CD4-positive, alpha-beta T cell treated with Interleukin-15 for 4 hours (primary cell): ENCODE measurements at places on chromosomes 7 and 10.

DNA sequence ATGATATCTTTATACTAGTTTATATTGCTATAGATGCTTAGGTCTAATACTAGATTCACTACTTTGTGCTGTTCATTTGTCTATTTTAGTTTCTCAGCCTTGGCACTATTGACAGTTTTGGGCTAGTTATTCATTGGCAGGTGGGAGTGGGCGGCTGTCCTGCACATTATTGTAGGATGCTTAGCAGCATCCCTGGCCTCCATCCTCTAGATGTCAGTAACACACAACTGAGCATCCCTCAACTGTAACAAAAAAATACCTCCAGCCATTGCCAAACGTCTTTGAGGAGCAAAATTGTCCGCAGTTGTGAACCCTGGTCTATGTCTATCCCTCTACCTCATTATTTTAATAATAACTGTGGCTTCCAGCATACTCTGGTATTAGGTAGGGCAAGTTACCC is 34.4 kb upstream of the PNLIP start:
- no peak for DNase-seq

DNA sequence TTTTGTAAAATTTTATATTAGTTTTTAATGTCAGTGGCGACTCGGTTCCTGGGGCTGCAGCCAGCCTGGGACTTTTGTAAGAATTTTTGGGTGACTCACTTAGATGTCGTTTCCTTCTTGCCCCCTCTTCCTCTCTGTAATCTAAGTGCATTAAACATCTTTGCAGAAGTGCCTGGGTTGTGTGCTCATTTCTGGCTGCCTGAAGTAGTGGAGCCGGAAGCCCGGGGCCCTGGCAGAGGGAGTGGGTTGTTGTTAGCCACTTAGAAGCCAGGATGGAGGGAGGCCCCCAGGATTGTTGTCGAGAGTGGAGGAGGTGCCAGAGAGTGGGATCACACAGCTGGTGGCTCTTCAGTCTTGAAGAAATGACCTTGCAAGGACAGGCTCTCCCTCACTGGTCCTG is 11.0 kb upstream of the TRIM8 start:
- DNase-seq: peak; percentile 43

DNA sequence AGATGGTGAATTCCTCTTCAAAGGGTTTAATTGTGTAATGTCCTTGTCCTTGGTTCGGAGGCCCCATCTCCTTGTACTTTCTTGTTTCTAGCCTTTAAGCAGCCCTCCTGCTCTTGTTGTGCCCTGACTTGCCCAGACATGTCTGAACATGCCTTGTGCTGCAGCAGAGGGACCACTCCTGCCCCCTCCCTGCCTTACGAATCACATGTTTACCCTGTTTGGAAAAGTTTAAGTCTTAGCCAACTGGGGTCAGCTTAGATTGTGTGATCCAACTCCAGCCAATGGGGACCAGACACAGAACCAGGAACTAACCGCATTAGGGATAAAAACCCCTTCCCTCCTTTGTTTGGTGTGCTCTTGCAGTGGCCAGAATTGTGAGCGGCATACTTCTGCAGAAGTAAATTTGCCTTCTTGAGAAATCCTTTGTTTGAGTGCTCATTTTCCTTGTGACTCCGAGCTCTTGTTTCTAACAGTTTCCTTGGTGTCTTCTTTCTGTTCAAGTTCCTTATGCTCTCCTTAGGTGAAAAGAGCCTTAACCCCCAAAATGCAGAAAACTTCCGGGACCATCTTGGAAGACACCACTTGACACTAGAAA is 29.4 kb downstream of the CLRN3 start:
- no peak for DNase-seq

DNA sequence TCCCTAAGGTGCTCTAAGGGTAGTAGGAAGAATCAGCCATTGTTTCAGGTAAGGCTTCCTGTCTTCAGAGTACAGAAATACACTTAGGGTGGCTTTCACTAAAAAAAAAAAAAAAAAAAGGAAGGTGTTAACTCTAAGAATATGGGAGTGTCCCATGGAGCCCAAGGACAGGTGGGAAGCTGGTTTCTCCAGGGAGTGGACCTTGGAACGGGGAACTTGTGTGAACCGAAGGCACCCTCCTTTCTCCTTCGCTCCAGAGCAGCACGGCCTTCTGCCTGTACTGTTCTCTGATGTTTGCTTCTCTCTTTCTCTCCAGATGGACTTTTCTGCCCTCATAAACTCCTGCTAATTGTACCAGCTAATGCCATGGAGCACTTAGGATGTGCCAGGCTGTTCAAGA is 6.2 kb downstream of the OPALIN start:
- DNase-seq: no peak

GRCh38 chr7:110941385-110941784 is 149.5 kb upstream of the LRRN3 start:
- no peak for DNase-seq

DNA sequence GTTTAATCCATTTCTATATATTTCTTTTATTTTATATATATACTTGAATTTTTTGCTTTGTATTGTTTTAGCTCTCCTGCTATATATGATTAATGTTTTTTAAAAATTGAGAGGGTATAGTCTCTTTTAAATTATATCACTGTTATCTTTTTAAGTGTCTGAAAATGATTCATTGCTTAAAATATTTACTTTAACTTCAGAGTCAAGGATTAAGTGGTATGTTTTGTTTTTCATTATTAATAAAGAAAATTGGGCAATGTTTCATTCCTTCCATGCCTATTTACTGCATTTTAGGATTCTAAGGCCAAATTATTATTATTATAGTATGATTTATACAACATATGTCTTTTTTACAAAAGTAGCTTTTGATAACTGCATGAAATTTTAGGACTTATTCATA is 67.2 kb upstream of the THSD7A start:
- no peak for DNase-seq

DNA sequence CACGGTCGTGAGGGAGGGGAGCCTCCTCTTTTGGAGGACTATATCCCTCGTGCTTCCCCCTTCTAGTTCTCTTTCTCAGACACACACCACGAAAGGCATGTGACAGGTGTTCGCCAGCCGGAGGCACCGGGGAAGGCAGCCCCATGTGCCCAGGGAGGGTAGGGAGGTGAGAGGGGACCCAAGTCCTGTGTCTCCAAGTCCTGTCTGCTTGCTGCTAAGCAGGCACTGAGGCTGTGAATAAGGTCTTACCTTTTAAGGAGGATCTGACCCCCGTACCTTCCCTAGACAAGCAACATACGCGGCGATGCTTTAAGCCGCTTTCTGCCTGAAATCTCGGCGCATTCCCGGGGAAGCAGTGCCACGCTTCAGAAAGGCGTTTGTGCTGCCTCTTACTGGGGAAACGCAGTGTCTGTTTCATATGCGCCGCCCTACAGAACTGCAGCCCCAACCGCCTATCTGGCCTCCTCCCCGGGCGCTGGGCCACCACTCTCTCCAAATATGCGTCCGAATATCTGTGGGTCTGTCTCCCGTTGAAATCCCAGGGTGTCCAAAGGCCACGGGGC is 770 bp downstream of the PLXNA4 start:
- DNase-seq: no peak

- DNase-seq: no peak
Observed at GRCh38 chr7:43105521-43106120, 6.8 kb upstream of the HECW1 start.

GRCh38 chr10:84539216-84539615 is 210.8 kb downstream of the CCSER2 start:
- DNase-seq: no peak

- DNase-seq: no peak
Observed at GRCh38 chr7:81549484-81550016, 220.3 kb downstream of the HGF start.

DNA sequence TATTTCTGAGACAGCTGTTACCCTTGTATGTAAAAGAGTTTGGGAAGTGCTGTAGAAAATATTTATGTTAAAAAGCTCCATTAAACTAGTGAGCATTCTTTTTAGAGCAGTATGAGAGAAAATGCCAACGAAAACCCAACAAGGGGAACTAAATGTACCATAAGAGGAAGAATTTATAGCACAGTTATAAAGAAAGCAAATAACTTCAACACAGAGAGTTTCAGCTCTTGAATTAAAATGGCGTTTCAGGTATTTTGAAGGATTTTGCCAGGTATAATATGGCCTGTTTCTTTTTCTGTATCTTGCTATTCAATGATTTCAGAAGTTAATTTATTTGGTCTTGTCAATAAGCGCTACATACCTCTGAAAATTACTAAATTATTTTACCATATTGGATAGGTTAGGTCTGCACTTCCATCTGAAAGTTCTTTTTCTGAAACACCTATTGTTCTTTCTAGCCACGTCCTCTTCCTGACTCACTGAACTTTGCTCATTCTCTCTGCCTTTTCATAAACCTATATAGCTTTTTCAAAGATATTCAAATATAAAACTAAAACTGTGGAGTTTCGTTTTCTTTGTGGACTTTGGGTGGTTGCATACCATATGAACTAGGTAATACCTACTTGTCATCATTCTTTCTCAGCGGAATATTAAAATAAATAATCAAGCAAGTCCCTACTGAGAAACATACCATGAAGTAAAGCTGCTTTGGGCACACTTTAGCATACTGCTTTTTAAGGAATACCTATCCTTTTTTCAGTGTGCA is 136.1 kb downstream of the SEMA3A start:
- no peak for DNase-seq

DNA sequence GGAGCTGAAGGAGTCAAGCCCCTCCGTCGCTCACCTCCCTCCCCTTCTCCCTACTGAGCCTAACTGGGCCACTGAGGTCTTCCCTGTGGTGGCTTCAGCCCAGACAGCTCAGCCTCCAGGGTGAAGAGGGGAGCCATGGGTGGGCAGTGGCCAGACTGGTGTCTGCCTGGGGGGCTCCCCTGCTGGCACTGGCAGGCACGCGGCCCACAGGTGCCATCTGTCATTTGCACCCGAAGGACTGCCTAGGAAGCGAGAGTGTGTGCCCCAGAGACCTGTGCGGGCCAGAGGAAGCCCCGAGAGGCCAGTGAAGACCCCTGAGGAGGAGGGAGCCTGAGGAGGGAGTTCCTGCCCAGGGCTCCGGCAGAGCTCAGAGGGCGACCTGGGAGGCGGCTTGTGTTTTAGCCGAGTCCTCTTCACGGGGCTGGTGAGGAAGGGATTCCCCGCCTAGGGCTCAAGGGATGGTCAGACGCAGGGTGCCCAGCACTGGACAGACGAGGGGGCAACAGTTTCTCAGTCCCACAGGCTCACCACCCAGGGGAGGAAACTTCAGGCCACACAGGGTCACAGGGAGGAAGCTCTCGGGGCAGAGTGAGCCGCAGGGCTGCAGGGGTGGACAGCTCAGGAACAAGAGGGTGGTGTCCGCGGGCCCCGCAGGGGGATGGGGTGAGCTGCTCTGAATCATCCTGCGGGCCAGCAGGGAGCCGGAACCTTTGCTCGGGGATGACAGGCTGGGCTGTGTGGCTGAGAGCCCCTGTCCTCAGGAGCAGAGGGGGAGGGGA is 76.2 kb upstream of the PPP2R2D start:
- DNase-seq: no peak

GRCh38 chr10:88388324-88388723 is 194.8 kb downstream of the RNLS start:
- DNase-seq: no peak
